ENCODE measurements at places on chromosomes 11 and 22.

DNA sequence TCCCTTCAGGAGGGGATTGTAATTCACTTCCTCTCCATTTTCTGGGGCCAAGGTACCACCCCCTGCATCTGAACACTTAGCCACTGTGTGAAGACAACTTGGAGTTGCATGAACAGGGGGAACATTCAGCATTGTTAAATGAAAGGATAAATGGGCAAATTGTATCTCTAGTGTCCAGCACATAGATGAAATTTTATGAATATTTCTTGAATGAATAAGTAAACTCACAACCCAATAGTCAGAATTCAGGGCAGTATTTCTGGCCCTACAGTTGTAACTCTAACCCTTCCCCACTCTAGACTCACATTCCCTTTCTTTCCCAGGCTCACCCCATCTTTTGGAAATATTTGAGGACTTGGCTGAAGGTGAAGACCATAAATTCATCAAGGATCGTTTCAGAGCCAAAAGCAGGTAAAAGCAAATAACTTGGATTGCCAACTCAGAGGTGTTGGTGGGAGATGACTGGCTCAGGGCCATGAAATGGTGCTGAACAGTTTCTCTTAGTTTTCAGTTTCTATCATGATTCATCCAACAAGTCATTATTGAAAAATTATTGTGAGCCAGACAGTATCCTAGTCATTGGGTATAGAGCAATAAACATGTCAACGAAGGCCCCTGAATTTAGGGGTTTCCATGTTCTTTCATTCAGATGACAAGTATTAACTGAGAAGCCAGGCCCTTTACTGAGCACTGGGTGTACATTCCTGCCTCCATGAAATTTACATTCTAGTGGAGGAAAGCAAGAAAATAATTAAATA is 33.3 kb upstream of the ZC3H12C start:
- DNase-seq = no peak

DNA sequence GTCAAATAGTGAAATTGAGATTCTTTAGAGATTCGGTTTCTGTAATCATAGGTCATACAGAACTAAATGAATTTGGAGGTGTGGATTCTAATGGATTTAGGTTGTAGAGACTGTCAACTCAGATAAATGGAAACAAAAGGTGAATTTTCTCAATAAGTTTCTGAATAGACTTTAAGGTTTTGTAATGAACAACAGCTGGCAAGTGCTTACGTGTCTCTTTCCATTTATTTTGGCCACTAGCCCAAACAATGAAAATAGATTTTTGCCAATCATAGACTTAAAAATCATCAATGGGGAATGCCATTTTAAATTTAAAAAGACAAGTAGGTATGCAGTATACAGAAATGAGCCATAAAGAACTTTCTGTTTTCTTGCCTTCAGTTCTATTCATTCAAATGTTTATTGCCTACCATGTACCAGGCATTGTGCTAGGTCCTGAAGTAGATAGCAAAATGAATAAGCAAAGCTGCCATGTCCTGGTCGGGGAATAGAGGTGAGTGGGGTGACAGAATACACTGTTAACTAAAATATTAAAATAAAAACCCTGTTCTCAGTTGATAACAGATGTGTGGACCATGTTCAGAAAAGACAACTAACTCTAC is 16.9 kb upstream of the TMEM135 start:
- DNase-seq = no peak

DNA sequence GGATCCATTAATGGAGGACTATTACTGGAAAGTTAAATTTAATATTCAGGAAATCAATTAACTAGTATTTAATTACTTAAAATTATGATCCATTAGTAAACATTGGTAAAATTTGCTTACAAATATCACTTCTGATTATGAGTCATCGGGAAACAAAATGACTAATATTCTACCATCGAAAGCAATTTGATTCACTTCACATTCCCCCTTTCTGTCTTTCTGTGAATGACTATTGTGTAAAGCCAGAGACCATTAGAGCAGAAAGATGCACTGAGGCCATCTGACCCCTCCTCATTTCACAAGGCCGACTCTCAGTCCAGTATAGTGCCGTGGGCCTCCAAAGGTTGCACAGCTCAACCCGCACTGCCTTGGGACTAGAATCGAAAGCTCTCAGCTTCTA is 619.0 kb downstream of the OPCML start:
- DNase-seq = no peak

- DNase-seq = no peak
Observed at GRCh38 chr22:27317096-27317495, 484.5 kb downstream of the MN1 start.

DNA sequence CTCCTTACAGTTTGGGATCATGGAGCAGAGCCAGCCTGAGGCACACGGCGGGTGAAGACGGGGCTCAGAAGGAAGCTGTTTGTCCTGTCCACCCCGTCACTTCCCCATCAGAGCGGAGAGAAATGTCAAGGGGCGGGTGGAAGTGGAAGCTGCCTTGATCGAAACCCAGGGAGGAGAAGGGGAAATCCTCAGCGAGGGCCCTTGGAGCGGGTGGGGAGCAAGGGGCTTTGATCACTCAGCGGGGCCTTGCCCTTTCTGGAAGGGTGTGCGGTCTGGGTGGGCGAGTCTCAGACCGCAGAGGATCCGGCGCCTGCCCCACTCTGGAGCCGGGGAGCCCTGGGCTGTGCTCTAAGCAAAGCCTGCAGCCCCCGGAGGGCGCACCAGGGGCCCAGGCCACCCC is 320.4 kb downstream of the NTM start:
- no peak for DNase-seq

GRCh38 chr11:63879598-63880402 is 37.2 kb downstream of the RCOR2 start:
- DNase-seq = no peak

DNA sequence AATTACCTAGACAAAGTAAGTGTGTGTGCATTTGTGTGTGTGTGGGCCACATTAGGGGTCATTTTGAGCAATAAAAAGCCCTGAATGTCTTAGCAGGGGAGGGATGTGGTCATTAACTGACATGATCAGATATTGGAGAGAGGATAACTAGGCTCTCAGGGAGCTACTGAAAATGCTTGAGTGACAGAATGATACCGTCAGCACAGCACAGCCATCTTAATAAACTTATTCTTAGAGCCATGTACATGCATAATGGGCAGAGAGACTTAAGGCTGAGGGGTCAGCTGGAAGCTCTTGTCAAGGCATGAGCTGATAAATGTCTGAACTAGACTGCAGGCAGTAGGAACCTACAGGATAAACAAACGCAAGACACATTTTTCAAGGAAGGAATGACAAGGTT is 239.1 kb upstream of the NCAM1 start:
- no peak for DNase-seq

- DNase-seq = no peak
Observed at GRCh38 chr22:50186181-50186714, 535 bp downstream of the TRABD start.

GRCh38 chr22:30979932-30980331 is 10.9 kb downstream of the TUG1 start:
- DNase-seq = no peak

- peak; percentile 92 for DNase-seq
Observed at GRCh38 chr11:9003573-9004182, at the start of gene NRIP3. TSS of gene NRIP3 (minus strand) at chr11:9004001. CDS start at chr11:9003935, 66 bp downstream.

DNA sequence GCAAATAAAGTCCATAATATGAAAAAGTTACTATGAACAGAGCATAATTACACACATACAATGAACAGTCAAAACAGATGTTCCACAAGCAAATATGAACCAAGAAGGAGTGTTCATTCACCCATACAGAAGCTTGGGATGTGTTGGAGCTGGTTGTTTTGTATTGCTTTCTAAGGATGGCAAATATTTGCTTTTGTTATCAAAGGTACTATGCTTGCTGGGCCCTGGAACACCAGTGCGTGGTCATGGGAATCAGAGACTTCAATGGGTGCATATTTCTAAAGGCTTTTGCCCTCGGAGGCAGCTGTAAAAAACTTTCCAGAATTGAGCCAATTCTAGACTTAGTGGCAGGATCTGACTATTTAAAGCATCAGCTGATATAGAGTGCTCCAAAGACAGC is 85.1 kb downstream of the BARX2 start:
- DNase-seq = no peak

DNA sequence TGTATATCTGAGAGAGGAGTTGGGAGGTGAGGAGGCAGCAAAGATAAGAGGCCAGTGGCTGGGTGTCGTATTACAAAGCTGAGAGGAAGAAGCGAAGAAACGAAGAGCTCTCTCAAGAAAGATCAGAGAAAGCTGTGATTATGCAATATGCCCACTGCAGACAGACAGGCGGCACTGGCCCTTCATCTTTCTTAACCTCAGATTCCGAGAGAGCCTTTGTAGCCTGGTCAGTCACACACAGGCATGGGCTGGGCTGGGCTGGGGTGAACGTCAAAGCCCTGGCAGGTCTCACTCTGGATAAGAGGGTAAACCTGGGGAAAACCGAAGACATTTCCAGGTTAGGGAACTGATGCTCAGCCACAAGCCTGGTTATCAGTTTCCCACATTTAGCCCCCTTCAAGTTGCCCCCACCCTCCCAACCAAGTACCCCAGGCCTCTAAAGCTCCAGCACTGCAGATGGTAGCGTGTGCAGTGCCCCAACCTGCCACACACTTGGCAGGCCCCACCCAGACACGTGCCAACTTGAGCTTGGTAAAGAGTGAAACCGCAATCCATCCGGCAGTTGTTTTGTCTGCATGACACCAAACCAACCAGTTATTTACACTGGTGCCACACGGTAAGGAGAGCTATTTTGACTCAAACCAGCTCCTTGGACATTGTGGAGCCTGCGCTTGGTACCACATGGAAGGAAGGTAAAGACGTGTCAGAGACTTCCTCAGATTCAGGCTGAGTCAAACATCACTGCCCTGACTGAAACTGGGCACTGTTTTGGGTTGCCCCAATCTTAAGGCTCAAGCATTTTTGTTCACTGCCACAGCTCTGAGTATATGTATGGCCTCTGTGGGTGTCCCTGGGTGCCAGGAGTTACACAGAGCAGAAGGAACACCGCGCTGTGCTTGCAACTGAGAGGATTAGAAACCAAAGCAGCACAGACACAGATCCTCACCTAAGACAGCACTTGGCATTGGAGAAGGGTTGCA is 135.9 kb downstream of the FDX1 start:
- DNase-seq = no peak

DNA sequence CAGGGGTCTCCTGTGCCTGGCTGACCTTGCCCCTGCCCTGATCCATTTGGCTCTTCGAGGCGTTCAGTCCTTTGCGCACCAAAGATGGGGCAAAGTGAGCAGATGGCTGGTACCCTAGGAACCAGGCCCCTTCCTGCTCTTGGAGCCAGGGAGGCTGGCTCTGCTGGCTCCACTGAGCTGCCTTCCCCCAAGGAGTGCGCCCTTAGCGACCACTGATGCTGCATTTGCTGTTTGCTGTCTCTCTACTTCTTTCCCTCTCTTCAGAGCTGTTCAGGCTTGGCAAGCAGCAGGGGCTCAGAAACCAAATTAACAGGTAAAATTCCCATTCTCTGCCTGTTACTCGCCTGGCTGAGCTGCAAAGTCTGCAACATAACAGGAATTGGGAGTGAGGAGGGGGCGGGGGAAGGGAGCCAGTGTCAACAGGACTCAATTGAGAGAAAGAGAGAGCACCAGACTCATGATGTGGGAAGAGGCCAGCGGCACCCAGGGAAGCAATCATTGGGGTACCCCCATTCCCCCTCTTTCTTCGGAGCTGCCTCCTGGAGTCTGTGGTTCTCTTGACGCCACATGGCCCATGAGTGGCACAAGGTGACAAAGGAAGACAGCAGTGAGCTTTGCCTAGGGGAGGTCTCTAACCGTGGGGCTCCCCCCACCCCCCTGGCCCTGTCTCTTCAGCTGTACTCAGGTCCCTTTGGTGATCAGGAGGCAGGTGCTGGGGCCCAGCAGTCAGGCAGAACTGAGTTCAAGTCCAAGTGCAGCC is 102.3 kb downstream of the TP53I11 start:
- DNase-seq = no peak

DNA sequence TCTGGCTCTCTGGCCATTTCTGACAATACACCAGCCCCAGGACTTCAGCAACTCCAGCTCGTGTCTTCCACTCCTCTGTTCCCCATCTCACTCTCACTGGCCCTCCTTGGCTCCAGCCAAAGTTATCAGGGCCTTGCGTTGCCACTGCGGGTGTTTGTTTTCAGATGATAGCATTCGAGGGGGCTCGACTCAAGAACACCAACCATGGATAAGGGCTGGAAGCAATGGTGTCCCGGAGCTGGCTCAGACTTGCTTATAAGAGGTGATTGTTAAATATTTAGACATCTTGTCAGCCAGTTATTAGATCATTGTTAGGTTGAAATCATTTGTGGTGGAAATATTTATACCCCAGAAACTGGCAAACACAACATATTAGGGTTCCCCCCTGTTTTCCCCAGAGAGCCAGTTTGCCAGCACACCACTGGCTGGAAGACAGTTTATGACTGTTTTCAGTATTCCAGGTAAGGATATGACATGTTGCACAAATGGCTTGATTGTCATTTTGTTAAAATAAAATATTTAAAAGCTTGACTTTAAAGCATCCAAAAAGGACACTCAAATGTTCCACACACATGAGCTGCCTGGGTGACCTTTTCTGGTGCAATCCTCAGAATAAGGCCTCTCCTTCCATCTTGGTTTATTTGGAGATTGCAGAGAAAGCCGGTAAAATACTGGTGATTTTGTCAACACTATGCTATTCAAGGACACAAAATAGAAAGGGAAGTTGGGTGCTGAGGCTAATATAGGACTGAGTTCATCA is 98.3 kb downstream of the FBXO7 start:
- no peak for DNase-seq

- DNase-seq = no peak
Observed at GRCh38 chr22:31960767-31961166, 16.4 kb downstream of the YWHAH start.

- DNase-seq = no peak
Observed at GRCh38 chr22:40279017-40279416, 67.3 kb upstream of the ADSL start.

- DNase-seq = no peak
Observed at GRCh38 chr11:101401245-101401644, 182.6 kb downstream of the TRPC6 start.

DNA sequence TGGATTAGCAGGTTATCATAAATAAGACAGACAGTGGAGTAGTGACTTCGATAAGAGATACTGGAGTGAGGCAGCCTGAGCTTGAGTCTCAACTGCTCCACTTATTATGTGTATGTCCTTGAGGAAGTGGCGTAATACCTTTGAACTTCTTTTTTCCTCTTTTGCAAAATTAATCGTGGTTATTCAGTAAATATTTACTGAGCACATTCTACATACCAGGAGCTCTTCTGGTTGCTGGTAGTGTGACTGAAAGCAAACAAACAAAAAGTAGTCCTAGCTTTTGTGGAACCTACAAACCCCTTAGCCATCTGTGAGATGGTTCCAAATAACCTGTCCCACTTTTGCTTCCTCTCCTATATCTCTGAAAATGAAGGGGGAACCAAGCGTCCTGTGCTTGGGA is 125.6 kb upstream of the ASPHD2 start:
- DNase-seq = no peak
